ENCODE measurements at places on chromosomes 4 and X.

DNA sequence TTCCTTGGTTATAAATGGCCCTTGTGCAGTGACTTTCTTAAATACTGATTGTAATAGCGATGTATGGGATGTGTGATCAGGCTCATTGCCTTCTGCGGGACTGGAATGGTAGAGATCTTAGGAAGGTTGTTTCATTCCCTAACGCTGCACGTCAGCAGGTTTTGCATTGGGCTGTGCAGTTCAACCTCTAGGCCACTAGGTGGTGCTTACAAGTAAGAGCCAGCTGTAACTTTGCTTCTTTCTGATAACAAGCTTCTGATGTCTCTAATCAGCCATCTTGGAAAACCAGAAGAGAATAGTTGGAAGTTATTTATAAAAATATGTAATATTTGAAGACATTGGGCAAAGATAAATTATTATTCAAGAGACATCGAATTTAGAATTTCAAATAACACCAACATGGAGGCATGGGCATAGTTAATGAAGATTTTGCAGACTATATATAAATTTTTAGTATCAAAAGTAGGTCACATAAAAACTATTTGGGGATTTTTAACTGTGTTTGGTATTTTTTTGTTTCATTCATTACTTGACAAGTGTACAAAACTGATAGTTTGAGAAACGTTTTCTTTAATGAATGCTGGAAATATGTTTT lies 339.7 kb upstream of the PCDH7 start:
- peak; percentile 41 for DNase-seq

GRCh38 chrX:56733459-56734046 lies 4.5 kb downstream of the NBDY start:
- DNase-seq = no peak

DNA sequence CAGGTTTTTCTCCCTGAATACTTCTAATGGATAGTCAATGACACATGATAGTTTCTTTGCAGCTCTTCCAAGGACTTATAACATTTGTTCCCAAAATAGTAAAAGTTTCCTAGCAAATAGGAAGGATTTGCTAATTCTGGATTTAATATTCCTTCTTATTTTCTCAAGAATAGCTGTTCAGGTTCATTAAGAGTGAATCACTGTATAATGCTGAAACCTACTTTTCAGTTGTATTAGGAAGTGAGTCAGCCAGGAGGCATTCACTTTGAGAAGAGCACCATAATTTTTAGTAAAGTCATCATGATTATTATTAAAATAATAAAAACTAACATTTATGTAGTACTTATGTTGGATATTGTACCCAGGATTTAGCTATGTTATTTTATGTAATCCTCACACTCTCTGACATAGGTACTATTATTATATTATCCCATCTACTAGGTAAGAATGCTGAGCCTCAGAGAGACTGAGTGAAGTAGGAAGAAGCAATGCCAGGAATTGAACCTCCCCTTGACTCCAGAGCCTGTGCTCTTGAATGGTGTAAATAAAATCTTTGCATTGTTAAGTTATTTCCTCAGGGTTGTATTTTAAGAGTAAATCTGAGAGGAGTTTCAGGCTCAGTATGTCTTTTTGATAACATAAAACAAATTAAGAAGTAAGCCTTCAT lies 114.8 kb downstream of the REELD1 start:
- no peak for DNase-seq

DNA sequence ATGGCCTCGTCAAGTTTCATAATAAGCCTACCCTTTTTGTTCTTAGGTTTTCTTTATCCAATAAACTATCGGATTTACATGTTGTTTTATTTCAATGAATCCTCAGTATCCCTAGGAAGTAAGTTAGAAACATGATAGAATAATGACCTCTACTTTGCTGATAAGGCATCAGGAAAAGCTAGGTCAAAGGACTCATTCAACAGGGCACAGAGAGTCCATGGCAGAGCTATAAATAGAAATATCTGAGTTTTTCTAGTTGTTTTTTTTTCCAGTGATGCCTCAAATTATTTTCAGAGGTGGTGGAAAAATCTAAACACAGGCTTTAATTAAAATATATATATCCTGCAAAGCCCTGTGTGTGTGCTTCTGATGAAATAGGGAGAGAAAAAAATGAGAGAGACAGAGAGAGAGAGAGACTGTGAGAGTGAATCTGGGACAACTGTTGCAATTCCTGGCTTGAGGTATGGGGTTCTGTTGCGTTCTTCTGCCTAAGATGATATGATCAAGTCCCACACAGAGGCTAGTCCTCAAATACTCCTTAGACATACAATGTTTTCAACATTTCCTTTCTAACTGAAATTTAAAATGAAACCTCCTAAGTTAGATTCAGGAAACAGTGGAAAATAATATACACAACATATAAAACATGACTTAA lies 139.9 kb downstream of the HDX start:
- DNase-seq = no peak

DNA sequence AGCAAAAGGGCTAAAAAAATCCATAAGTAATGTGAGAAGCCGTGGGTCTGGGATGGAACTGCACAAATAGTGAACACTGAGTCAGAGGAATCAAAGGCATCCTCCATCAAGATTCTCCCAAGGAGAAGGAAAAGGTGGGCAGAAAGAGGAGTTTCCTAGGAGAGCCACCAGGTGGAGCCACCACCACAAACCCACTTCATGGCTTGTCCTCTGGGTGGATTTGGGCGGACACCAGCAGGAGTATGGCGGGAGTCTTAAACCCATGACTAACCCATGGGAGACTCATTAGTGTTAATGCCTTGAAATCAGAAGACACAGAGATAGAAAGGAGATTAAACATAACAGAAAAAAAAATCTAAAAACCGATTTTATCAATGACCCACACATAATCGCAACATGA lies 147.7 kb downstream of the SH3KBP1 start:
- DNase-seq = no peak

DNA sequence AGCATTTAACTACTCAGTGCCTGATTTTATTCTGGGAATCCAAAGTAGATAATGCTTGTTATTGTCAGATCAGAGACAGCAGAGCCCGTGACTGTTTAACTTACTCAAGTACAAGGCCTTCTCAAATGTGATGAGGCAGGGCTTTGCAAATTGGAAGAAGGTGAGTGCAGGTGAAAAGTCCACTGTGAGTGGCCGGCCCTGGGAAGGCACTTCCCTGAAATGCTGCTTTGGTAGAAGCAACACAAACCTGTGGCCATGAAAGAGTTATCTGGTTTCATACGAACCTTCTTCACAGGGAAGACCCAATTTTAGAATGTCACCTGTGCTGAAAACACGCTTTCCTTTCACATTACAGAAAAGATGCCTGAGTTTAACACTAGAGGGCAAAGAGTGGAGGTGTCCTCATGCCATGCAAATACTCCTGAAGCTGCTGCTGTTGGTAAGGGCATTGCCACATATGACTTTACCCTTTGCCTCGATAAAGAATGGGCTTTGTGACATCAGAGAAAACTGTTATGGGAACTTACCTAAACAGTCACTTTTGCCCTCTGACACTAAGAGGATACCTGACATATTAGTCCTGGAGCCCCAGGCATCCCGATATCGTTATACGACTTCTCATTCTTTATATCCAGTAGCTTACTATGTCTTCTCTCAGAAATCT lies 8.0 kb downstream of the PPARGC1A start:
- no peak for DNase-seq

- no peak for DNase-seq
These were observed 8.3 kb upstream of the CD40LG start for GRCh38 chrX:136639506-136640176.

DNA sequence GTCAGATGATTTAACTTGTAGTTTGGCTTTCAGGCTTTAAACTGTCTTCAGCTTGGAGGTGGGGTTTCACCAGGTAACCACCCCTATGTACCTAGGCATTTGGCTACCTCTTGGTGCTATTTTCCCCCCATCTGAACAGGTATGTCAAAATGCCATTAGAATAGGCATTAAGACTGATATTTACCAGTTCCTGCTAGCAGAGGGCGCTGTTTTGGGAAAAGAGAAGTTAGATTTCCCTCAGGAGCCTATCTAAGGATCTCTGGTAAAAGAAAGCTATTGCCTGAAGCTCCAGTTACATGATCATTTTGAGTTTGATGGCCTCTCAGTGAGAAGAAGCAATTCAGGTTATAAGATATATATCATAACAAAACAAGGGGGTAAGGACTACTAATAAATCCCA lies 879.1 kb downstream of the SH3BGRL start:
- no peak for DNase-seq

DNA sequence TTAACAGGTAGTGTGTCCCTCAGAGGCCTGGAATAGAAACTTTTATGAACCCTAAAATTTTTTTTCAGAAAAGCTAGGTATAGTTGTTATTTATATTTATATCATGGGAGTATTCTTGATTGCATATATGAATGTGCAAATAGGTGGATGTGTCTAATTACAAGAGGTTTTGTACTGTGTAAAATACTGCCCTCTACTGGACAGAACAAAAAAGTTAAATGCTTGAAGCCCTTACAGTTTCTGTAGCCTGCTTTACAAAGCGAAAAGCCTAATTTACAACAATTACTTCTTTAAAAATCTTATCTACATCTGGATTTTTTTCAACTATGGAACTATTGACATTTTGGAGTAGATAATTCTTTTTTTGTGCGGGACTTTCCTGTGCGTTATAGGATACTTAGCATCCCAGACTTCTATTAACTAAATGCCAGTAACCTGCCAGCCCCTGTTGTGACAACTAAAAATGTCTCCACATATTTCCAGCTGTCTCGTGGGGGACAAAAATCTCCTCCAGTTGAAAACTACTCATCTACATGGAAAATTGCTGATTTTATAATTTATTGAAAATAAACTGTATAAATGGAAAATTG lies 35.1 kb downstream of the ENPEP start:
- peak; percentile 5 for DNase-seq

DNA sequence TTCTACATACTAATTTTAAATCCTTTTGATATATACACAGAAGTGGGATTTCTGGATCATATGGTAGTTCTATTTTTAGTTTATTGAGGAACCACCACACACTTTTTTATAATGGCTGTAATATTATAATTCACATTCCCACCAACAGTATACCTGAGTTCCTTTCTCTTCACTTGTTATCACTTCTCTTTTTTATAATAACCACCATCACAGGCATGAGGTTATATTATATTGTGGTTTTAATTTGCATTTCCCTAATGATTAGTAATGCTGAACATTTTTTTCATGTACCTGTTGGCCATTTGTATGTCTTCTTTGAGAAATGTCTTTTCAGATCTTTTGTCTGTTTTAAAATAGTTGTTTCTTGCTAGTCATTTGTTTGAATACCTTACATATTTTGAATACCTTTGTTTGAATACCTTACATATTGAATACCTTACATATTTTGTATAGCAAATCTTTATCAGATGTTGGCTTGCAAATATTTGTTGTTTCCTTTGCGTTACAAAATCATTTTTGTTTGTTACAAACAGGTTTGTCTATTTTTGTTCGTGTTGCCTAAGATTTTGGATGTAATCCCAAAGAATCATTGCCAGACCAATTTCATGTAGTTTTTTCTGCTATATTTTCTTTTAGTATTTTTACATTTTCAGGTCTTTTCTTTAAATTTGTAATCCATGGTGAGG lies 198.5 kb upstream of the KLF8 start:
- no peak for DNase-seq

GRCh38 chrX:15849555-15849954 lies 5.1 kb downstream of the AP1S2 start:
- no peak for DNase-seq

DNA sequence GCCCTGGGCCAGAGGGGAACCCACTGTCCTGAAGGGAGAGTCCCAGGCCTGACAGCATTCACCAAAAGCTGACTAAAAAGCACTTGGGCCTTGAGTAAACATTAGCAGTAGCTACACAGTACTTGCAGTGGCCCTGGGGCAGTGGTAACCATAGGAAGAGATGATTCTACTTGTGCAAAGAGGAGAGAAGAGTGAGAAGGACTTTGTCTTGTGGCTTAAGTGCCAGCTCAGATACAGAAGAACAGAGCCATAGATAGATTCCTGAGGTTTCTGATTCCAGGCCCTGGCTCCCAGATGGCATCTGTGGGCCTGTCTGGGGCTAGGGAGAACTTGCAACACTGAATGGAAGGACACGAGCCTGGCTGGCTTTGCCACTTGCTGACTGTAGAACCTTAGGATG lies 100.5 kb downstream of the PTCHD1 start:
- no peak for DNase-seq

- no peak for DNase-seq
These were observed 1157.3 kb downstream of the PCDH7 start for GRCh38 chr4:31877429-31877828.

GRCh38 chr4:24924309-24924781 lies 11.5 kb upstream of the CCDC149 start:
- peak; percentile 8 for DNase-seq

DNA sequence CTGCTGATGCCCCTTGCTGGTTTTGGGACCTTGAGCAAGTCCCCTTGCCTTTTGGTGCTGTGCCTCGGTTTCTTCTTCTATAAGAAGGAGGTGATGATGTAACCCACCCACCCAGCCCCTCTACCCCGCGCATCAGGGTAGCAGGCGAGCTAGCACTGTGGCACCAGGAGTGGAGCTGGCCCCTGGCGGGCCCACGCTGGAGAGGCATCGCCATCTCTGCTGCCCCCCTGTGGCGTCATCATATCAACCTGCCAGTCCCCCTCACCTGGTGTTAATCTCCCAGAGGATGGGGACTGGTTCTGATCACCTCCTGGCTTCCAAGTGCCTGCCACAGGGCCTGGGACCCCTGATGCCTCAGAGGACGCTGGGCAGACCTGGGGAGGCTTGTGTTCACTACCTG lies 6.3 kb upstream of the SORCS2 start:
- DNase-seq = no peak

DNA sequence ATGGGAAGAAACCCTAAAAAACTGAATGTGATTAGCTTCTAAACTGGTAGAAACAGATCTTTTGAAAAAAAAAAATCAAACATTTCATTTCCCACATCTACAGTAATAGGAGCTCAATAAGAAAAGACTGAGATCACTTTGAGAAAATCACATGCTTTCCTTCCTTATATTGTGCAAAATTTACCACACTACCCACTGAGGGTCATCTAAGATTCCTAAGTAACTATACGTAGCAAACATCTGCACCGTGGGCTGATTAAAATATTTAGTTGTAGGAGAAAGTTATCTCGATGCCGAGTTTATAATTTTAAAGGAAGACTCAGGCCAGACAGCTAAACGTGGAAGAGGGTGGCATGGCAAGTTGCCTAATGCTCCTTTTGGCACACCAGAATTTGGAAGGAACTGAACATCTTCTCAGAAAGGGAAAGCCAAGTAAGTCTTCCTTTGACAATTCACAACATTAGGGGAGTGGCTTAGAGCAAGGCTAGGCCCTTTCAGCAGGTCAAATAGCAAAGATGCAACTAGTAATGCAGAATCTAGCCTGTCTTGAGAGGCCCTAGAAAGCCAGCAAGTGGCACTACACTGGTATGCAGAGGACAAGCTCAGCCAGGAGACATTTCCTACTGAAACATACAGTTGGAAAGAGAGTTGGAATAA lies 128.0 kb downstream of the TMA16 start:
- DNase-seq = no peak

DNA sequence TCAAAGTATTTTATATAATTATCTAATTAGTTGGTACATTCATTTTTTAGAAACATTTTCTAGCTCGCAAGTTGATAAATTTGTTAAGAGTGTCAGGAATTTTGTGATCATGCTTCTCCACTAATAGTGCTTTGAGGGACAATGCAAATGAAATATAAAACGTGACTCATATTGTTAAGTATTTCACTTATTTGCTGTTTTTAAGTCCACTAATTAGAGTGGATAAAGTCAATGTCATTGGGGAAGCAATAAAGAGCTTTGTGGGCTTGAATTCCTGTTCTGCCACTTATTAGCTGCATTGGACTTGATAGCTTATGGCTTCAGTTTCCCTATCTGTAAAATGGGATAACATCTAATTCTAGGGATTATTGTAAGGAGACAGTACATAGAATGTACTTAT lies 26.5 kb upstream of the ANAPC4 start:
- no peak for DNase-seq

Measured in epithelial cell of prostate (primary cell).